ENCODE measurements at places on chromosomes 11 and 22.

- no peak for DNase-seq
- no peaks in the 10 kb centered on the region for H3K27me3 ChIP-seq
- H3K4me1 ChIP-seq = no peaks in the 10 kb centered on the region
- no peak overlapping the region for H3K4me3 ChIP-seq
These were observed 149.1 kb downstream of the CTTN start for GRCh38 chr11:70547386-70547785.

GRCh38 chr11:97893612-97894011 lies 1127.1 kb upstream of the CNTN5 start:
- DNase-seq = no peak
- no peak overlapping the region for H3K4me3 ChIP-seq
- H3K36me3 ChIP-seq = no peaks in the 10 kb centered on the region
- no peaks in the 10 kb centered on the region for H3K27me3 ChIP-seq

DNA sequence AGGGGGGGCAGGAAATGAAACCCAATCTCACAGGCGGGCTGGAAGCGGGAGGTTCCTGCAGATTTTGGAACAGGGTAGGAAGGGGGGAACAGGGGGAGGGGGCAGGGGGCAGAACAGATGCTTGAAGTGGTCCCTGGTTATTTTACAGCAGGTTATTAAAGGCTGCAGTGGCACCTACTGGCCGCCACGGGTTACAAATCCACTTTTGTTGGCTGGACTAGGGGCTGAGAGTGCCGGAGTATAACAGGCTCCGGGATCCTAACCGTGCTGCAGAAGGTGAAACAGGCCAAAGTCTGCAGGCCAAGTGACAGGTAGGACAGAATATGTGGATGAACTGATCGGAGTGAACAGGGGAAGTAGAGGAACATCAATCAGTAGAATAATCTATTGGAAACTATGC lies 2.5 kb downstream of the ROBO3 start:
- H3K27ac ChIP-seq = no peak overlapping the region
- H3K4me3 ChIP-seq = no peak overlapping the region
- H3K27me3 ChIP-seq = peaks cover 70% of the 10 kb centered on the region
- DNase-seq = no peak

GRCh38 chr22:34760276-34761008 lies 305.5 kb upstream of the ISX start:
- no peaks in the 10 kb centered on the region for H3K27me3 ChIP-seq
- no peak overlapping the region for H3K27ac ChIP-seq
- H3K4me3 ChIP-seq = no peak overlapping the region
- no peaks in the 10 kb centered on the region for H3K4me1 ChIP-seq
- DNase-seq = no peak

GRCh38 chr22:42344361-42344905 lies 74.0 kb upstream of the TCF20 start:
- H3K4me3 ChIP-seq = peak overlapping the region; percentile 40
- no peaks in the 10 kb centered on the region for H3K36me3 ChIP-seq
- peak overlapping the region; percentile 49 for H3K27ac ChIP-seq

All from uterus (tissue), 4 donors.